Mucosa of gallbladder (tissue), 1 donor: ENCODE measurements at places on chromosomes 13 and 19. TPM values are rescaled to one million over a fixed set of nuclear protein-coding genes. Genes with fewer than 3 reads are reported as not detected.

UNC13A gene
- 0.78 TPM for total RNA-seq

ZFP28 gene
- total RNA-seq = 9.4 TPM

ZNF223 gene
- 8.1 TPM for total RNA-seq

SIGLEC12 gene
- 0.43 TPM for total RNA-seq

DNA sequence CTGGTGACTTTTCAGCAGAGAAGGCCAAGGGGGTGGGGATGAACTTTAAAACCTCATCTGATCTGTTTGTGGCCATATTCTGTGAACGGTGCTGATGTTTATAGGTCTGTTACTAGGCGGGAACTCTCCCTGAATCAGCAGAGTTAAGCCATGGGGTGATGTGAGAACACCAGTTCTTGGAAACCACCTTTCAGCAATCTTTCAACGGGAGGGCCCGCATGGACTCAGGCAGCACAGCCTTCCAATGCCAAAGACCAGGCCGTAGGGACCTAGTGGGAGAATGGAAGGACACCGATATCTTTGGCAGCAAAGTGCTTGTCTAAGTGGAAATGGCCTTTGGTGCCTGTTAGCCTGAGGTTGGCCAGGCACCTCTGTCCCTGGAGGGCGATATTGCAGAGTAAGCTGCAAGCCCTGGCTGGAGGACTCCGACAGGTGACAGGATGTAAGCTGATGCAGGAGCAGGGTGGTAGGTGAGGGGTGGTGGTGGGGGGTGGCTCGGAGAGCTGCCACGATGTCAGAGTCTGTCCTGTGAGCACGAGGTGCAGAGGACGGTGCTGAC lies 57.0 kb downstream of the ERCC5 start:
- no peak for DNase-seq

- DNase-seq = no peak
Observed at GRCh38 chr13:46296115-46296822, 84.5 kb downstream of the LRRC63 start.

DNA sequence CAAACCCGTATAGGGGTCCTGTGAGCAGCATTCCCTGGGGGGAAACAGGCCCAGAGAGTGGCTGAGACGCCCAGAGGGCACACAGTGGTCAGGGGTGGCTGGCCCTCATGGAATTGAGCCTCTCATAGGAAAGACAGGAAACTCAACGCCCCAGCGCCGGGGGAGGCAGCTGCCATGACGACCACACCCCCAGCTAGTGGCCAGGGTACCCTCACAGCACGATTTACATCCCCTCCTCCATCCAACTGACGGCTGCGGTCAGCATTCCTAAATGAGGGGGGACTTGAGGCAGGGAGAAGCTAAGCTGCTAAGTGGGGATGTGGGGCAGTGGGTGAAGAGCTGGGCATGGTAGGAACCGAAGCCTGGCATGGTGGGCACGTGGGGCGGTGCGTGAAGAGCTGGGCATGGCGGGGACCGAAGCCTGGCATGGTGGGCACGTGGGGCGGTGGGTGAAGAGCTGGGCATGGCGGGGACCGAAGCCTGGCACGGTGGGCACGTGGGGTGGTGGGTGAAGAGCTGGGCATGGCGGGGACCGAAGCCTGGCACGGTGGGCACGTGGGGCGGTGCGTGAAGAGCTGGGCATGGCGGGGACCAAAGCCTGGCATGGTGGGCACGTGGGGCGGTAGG lies 10.0 kb downstream of the MED16 start:
- no peak for DNase-seq

GRCh38 chr19:42261763-42262162 lies 6.8 kb upstream of the ERF start:
- DNase-seq = no peak

GRCh38 chr19:33518541-33518940 lies 3.0 kb downstream of the PEPD start:
- no peak for DNase-seq

GRCh38 chr19:3351702-3352447 lies 14.5 kb upstream of the NFIC start:
- no peak for DNase-seq

- no peak for DNase-seq
Observed at GRCh38 chr13:94243551-94243950, 235.9 kb downstream of the DCT start.

DNA sequence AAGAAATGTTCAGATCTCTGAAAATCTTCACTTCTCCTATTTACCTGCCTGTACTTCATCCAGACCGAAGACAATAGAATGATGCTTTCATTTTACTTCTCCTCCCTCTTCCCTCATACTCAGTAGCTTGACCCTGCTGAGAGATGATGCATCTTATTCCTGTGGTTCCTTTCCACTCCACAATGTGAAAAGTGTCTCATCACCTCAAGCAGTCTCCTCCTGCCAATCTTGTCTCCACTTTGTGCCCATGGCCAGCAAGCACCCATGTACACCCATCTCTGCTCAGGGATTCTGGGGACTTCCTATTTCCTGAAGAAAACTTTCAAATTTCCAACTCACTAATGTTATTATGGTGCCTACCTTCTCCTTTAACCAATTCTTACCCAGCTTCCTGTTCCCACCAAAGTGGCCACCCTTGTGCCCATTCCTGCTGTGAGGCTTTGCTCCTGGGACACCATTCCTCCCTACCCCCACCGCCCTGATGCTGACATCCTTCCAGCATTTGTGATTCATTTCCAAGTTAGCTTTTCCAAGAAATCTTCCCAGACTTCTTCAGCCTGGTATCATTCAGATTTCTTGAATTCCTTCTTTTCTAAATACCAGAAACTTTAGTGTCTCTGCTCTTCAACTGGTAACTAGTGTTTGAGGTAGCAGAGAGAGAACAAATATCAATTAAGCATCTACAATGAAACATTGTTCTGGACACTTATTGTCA lies 212.5 kb downstream of the POSTN start:
- DNase-seq = no peak

- peak; percentile 31 for DNase-seq
Observed at GRCh38 chr13:113152984-113153809, 5.3 kb upstream of the PROZ start.

GRCh38 chr13:75704194-75704926 lies 68.2 kb downstream of the LMO7 start:
- DNase-seq = no peak

- DNase-seq = no peak
Observed at GRCh38 chr13:61252213-61252612, 163.4 kb downstream of the PCDH20 start.

DNA sequence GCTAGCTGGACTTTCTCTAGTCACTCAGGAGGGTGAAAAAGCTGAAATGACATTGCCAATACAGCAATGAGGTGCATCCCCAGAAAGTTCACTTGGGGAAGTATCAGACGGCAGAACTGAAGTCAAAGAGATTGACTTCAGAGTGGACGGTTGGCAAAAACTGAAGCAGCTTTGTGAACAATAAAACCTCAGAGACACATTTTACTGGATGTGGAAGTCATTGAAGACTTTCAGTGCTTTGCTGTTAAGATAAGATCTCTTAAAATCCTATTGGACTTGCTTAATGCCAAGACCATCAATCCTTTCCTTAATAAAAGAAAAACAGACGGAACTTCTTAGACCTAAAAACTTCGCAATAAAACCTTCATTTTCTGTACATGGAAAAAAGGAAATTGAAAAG lies 103.7 kb downstream of the ABCC4 start:
- DNase-seq = no peak

DNA sequence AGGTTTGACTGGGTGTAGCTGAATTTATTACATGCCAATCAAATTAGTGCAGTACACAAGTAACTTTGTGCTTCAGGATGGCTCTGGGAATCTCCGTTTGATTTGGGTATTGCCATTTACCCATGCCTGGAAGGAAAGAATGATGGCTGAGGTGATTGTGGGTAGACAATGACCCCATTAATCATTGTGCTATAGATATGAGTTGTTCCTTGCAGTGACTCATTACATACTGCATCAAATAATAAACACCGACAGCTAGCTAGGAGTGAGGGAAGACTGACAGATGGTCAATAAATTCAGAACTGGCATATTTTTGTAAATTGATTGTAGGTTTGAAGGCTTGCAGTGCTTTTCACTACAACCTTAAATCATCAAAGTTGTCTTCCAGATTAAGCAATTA lies 1069.5 kb downstream of the DIAPH3 start:
- no peak for DNase-seq

DNA sequence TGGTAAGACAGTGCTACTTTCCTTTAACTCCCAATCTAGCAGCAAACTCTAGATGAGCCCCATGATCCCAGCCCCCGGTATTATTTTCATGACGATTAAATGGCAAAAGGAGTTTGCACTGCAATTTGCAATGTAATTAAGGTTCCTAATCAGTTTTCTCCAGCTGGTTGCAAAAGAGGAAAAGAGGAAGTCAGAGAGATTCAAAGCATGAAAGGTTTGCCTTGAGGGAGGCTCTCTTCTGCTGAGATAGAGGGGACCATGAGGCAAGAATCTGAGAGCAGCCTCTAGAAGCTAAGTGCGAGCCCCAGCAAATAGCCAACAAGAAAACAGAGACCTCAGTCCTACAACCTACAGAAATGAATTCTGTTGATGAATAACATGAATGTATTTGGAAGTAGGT lies 527.1 kb downstream of the UQCRFS1 start:
- DNase-seq = no peak

DNA sequence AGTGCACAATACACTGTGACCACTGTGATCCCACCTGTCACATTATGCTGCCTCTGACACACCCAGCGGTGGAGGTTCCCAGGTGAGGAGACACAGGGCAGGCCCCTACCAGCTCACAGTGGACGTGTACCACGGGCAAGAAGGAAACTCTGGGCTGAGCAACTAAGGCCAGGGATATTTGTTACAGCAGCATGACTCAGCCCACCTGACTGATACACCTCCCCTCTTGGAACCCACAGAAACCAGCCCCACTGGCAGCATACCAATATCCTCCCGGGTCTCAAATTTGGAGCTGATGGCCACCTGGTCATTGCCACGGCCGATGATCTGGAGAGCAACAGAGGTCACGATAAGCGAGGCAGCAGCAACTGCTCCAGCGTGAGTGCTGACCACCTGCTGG lies 14.9 kb downstream of the KLC3 start:
- DNase-seq = no peak

GRCh38 chr13:50950849-50951248 lies 41.3 kb downstream of the RNASEH2B start:
- no peak for DNase-seq

DNA sequence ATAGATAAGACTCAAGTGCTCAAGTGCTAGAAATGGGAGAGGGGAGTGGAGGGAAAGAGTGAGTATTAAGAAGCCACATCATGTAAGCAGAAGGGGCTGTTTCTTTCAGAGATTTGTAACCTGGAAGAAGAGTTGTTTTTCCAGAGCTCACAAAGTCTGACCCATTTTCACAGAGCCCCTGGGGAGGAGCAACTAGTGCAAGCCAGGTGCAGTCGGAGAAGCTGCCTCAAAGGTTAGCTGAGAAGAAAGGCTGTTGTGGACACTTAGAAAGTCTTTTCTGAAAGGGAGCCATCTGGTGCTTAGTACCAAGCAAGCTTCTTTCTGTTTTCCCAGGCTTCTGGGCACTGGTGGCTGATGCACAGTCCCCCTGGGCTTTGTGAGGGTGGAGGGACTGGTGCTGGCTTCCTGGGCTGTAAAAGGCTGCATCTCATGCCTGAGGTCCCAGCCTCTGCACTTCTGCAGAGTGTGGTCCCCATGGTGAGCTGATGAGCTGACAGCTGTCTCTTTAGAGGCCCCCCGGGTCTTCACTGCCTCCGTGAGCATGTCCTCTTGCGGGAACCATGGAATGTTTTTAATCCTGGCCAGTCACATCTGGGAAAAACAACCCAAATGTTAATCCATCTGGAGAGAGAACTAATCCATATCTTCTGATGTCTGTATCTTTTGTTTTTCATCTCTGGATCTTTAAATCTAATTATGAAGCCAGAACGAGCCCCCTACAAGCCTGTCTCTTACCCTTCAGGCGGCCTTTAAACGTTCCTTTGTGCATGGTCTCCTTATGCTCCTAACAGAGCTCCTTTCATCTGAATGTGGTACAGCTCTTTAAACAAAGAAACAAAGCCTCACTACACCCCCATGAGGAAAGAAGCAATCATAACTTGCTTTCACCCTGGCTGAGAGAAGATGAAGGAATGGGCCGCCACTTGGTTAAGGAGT lies 40.2 kb downstream of the OLFM4 start:
- no peak for DNase-seq

- DNase-seq = no peak
Observed at GRCh38 chr19:18013210-18014111, 5.5 kb downstream of the ARRDC2 start.

GRCh38 chr19:4434391-4434790 lies 23.2 kb downstream of the UBXN6 start:
- no peak for DNase-seq

DNA sequence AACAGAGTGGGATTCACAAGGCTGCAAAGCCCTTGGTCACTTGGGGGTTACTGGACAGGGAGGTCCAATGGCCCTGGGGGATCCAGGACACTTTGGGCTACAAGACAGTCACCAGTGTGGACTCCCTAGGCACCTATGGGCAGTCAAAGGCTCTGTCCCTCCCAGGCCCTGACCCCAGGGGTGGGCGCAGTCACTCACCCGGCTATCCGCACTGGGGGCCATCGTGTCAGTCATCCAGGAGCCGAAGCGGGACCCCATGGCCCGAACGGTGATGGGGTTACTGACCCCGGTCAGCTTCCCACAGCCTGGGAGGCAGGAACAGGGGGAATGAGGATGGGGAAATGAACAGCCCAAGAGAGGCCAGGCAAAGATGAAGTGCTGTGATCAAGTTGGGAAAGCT lies 21.5 kb downstream of the PIN1 start:
- no peak for DNase-seq

- no peak for DNase-seq
Observed at GRCh38 chr13:27132538-27132937, 39.1 kb downstream of the USP12 start.

GRCh38 chr19:13951043-13951442 lies 1.3 kb upstream of the DCAF15 start:
- no peak for DNase-seq

DNA sequence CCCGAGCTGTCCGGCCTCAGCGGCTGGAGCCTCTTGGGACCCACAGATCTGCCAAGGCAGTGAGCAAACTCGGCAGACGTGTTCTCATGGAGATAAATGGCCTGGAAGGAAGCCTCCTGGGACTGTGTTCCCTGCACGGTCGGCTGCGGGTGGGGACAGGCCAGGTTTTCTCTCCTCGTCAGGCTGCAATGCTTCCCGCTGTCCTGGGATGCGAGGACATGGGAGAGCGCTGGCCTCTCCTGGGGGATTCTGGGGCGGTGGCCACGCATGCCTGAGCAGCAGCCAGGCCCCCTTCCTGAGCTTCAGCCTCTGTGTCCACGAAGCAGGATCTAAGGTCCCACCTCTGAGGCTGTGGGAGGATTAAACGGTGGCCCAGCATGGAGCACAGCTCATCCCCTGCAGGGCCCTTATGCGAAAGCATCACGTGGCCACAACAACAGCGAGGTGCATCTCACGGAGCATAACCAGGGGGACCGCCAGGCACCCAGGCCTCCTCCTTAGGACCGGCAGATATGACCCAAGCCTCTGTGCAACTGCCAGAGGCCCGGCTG lies 21.2 kb upstream of the C13orf46 start:
- DNase-seq = no peak

GRCh38 chr13:26477681-26478080 lies 79.8 kb upstream of the WASF3 start:
- DNase-seq = no peak

DNA sequence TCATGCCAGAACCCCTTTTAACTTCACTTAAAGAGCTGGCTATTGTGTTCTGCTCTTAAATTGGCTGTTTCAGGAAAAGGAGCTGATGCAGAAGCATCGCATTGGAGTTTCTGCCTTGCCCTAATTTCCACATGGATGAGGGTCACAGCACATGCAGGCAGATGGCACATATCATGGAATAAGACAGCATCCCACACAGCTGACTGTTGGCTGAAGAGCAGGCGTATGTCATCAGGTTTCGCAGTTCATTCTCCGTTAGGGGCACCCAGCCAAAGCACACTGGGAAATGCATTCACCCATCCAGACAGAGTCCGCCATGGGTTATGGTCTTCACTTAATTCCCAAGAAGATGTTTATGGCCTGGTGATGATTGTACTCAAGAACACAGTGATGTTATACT lies 572.5 kb downstream of the LIG4 start:
- DNase-seq = no peak
